ENCODE measurements at places on chromosomes 7 and 10.

DNA sequence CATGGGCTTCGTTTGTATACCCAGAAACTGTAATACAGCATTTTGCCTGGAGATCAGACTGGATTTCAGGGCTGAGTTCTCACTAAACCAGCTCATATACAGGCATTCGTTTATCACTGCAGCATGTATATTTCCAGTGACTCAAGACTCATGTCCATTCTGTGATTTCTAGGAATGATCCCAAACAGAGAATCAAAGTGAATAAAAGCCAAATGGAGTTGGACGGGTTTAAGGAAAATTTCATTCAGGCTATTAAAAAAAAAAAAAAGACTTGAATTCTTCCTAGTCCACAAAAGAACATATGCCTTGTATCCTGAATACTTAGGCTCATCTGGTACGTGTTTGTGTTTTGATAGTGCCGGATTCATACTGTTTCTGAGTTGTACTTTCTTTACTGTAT is 46.8 kb downstream of the TET1 start:
- DNase-seq, result no peak

- DNase-seq, result no peak
Observed at GRCh38 chr7:50164559-50165170, 71.6 kb upstream of the ZPBP start.

DNA sequence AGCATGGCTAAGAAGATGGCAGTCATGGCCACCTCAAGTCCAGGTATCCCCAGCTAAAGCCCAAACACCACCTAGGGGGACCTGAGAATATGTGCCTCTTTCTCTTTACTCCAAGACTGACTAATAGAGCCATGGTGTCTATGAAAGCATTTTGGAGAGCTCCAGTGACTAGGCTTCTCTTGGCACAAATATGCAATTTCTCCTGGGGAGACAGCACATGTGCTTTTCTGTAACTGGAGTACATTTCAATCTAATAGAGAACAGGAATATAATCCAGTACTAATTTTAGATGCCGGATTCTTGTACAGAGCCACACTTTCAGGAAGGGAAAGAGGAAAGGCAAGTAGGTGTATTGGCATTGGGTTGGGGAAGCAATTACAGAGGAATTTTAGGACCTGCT is 260.1 kb downstream of the BMPER start:
- DNase-seq, result no peak

DNA sequence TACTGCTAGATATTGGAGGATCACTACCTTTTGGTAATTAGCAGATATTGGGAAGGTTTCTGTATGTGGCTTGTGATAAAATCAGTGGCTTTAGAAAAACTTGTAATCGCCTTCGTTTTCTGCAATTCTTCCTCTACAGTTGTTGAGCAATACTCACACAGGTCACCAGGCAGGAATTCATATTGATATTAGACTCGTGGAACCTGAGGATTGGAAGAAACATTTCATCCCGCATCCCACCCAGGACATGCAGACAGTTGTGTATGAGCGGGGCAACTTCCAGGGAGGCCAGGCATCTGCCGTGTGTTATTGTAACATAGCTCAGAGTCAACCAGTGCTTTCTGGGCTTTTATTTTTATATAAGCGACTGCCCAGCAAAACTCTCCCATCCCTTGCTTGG is 821.3 kb downstream of the LRMDA start:
- DNase-seq, result no peak

DNA sequence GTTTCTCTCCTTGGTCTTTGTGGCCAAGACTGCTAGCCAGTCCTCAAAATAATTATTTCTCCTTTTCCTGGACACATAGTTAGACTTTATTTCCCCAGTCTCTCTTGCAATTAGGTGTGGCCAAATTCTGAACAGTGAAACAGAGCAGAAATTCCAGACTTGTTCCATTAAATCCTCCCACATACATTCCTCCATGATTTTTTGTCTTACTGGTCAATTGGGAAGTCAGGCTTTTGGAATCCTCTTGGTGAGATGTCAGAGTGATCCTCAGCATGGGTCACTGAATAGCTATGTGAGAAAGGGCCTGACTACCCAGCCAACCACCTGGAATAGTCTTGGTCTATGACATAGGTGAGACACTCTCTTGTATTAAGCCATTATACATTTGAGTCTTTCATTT is 164.2 kb downstream of the DGKI start:
- no peak for DNase-seq

- no peak for DNase-seq
Observed at GRCh38 chr7:37065779-37066271, 341.5 kb upstream of the AOAH start.

- DNase-seq, result no peak
Observed at GRCh38 chr7:135914346-135914745, 62.8 kb downstream of the MTPN start.

DNA sequence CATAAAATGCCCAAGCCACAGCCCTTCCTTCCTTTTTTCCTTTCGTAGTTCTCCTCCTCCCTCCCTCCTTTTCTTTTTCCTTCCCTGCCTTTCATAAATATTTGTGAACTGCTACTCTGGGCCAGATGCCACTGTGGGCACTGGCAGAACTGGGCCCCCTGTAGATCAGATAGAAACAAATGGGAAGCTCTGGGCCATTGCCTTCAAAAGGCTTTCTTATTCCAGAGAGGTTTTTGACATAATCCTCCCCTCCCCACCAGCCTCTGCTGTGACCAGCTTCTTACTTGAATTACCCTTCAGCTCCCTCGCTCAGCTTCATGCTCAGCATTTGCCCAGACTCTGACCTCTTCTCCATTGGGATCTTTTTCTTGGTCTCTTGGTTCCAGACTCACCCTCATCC is 886.8 kb downstream of the LRMDA start:
- no peak for DNase-seq

DNA sequence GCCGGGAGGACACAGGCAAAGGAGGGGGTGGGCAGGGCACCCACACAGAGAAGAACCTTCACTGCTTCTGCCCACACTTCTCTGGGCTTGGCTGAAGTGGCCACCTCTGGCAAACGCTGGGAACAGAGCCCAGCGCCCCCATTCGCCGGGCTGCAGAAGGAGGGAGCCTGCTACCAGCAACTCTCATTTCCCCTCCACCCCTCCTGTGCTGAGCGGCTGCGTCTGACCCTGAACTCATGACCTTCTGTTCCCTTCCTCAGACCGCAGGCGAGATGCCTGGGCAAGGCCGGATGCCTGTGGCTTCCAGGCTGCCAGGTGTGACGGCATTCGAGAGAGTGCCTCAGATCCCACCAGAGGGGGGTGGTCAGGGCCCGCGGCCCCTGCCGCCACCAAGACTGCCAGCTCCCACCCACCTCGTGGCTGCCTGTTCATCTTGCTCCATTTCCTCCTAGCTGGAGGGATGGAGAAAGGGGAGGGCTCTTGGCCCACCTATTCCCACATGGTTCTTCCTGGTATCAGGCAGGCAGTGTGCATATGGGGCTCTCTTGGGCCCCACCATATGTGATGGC is 19.8 kb downstream of the DNAJB12 start:
- peak; percentile 91 for DNase-seq

GRCh38 chr10:133166828-133167692 is 7.0 kb downstream of the KNDC1 start:
- no peak for DNase-seq

- no peak for DNase-seq
Observed at GRCh38 chr10:64486149-64486548, 964.9 kb downstream of the REEP3 start.

GRCh38 chr7:112437072-112437471 is 13.2 kb upstream of the IFRD1 start:
- DNase-seq, result no peak

- no peak for DNase-seq
Observed at GRCh38 chr7:130998993-130999602, 265.1 kb upstream of the KLF14 start.

DNA sequence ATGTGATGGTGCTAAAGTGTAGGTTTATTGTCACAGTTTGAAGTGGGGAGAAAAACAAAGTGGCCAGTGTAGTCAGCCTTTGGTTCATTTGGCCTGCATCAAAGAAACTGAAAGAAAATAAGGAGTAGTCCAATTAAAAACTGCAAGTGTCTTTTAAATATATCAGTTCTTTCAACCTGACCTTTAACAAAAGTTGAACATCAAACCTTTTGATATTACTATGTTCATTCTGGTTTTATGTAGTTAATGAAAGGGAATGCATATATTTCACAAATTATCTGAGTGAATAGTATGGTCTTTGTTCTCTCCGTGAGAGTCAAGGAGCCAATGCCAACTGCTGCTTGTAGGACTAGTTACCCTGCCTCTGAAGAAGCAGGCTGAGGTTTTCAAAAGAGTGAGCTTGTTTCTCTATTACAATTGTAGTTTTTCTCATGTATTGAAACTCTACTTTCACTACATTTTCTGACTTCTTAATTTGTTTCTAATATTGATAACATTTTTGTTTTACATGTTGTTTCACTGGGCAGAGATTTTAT is 1160.8 kb upstream of the LRRTM3 start:
- no peak for DNase-seq

DNA sequence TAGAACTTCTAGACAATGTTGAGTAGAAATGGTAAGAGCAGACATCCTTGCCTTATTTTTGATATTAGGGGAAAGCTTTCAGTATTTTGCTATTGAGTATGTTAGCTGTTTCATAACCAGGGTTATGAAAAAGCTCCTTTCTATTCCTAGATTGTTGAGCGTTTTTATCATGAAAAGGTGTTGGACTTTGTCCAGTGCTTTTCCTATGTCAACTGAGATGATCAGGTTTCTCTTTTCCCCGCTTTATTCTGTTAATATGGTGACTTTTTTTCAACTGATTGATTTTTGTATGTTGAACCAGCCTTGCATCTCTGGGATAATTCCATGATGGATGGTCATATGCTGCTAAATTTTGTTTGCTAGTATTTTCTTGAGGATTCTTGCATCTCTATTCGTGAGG is 58.5 kb downstream of the LCOR start:
- DNase-seq, result no peak

GRCh38 chr7:47890606-47891005 is 57.7 kb downstream of the PKD1L1 start:
- DNase-seq, result no peak

DNA sequence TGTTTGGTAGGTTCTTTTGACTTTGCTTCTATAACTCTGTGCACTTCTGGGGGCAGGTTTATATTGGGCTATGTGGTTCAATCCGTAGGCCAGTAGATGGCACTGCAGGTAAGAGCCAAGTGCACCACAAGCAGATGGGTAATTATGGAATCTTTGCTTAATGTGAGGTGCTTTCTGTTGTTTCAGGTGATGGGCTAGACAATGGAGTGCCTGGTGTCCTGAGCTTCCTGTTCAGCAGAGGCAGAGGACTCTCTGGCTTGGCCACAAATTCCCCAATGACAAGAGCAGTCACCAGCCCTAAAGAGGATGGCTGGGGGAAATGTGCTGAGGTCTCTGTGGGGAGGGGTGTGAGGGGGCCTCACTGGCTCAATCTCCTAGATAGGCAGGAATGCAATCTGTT is 455.0 kb downstream of the CCSER2 start:
- peak; percentile 2 for DNase-seq
